ENCODE measurements at places on chromosomes 7 and 10. TPM values are rescaled to one million over a fixed set of nuclear protein-coding genes. Genes with fewer than 3 reads are reported as not detected.

DNA sequence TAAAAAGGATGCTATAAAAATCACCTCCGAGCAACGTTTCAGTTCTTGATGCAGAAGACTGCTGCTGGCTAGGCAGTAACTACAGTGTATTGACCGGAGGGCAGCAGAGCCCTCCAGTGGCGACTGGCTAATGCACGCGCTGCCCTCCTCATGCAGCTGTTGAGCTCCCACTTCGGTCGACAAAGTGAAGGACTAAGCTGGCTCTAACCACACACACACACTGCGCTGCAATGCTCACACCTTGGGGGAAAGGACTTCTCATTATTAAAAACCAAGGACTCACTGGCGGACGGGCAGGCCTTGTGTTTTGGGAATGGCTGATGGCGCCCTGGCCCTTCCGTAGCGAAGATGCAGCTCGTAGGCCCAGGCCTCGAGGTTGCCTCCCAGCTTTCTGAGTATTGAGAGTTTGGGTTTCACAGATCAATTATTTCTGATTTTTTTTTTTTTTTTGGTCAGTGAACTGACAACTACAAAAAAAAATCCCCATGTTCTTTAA, 120.9 kb upstream of the DIP2C start:
- DNase-seq = no peak

GRCh38 chr10:98272245-98272644, 4.3 kb upstream of the LOXL4 start:
- no peak for DNase-seq

DNA sequence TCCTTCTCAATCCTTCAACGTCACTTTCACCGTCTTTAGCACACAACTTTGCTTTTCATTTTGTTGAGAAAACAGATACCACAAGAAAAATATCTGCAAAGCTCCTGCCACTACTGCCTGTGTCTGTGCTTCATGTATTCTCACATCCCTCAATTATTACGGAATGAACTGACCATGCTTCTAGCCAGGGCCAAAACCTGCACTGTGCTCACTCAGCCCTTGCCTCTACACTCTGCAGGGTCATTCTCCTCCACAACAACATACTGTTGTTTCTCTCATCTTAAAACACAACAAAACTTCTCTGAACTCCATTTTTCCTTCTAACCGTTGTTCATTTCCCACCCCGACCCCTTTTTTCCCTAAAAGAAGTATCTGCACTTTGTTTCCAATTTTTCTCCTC, 29.5 kb downstream of the BMPR1A start:
- DNase-seq = no peak

DNA sequence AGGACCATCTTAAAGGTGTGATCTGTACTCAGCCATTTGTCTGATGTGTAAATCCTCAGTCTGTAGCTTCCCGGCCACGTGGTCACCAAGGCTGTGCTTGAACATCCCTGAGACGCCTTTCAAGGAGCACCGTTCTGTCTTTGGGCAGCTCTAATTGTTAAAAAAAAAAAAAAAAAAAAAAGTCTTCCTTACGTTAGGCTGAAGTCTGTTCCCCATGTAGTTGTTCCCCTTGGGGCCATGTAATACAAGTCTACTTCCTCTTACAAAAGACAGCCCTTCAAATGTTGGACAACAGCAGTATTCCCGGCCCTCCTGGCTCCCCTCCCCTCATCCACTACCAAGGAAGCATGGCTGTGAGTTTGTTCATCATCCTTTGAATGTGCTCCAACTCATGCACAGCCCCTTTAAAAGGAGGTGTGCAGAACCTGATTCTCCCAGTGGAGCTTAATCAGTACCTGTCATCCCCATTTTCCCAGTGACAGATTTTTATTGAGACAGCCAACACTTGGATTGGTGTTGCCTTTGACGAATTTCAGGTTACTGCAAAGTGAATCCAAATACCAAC, 392.2 kb upstream of the GALNT17 start:
- DNase-seq = no peak

DNA sequence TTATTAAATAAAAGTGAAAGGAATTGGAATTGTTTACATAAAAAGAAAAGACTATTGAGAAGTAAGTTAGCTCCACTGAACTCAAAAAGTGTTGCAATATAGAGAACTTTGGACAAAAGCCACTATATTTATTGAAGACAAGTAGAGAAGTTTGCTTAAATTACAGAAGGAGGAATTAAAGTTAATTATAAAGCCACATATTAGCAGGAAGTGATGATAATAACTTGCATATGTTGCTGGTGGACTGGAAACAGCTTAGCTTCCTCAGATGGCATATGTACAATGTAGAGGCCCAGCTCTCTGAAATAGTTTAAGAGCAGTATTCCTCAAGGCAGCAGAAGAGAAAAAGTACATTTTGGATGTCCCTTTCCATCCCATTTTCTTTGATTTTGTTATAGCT, 400.7 kb downstream of the GATA3 start:
- DNase-seq = no peak

DNA sequence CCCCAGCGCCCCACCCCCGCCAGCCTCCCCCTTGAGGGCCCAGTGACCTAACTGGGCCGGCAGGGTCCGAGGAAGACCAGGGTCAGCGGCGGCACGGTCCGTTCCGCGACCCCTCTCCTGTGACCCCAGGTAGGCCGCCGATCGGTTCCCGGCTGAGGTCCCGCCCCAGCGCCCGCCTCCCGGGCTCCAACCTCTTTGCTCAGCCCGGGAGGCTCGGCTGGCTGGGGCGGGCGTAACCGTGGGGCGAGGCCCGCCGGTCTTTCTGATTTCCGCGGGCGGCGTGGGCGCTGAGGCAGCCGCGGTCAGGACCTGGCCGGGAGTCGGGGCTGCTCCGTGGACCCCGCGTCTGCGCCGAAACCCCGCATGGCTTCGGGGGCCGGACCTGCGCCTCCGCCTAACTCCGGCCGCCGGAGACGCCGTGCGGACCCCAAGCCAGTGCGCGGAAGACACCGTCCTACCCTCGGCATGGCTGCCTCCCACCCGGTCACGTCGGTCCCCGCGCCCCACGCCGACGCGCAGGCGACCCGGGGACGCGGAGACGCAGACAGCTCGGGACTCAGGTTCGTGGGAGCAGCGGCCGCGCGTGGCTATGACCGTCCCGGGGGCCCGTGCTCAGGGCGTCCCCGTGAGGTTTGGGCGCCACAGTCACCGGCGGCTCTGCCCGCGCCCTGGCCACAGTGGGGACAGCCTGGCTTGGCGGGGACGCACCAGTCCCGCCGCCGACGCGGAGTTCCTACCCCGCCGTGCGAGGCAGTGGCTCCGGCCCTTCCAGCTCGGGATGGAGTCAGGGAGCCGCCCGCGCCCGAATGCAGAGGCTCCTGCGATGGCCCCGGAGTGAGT, 1.0 kb upstream of the VENTX start:
- no peak for DNase-seq

GRCh38 chr10:68562661-68563570, 2.8 kb downstream of the TET1 start:
- DNase-seq = no peak

DNA sequence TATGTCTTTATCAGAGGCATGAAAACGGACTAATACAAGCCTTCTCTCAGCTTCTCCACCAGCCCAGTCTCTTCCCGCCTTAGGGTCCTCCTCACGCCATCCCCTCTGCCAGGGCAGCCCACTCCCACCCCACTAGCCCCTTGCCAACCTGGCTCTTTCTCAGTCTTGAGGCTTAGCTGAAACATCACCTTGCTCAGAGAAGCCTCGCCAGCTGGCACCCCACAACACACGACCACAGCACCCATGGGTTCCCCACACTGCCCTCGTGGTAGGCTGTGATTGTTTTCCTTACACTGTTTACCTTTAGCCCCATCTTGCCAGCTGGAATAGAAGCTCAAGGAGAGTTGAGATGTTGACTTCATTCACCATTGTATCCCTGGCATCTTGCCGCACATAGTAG, 44.4 kb downstream of the GPAM start:
- DNase-seq = no peak

DNA sequence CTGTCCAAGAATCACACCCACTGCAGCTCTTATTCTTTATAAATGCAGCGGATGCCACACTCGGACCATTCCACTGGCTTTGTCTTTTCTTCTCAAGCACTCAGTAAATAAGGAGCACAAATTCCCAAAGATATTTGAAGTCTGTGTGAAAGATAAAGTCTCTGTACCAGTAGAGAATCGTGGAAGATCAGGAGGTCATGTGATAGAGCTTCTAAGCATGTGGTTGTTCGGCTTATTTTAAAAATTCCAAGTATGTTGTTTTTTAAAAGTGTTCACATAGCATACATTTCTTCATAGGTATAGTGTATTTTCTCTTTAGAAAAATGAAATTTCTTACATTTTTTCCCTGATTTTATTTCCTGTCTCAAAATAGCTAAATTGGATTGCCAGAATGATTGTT, 75.8 kb downstream of the NOC3L start:
- no peak for DNase-seq

- peak; percentile 73 for DNase-seq
Observed at GRCh38 chr7:37425498-37425897, 23.2 kb downstream of the ELMO1 start.

DNA sequence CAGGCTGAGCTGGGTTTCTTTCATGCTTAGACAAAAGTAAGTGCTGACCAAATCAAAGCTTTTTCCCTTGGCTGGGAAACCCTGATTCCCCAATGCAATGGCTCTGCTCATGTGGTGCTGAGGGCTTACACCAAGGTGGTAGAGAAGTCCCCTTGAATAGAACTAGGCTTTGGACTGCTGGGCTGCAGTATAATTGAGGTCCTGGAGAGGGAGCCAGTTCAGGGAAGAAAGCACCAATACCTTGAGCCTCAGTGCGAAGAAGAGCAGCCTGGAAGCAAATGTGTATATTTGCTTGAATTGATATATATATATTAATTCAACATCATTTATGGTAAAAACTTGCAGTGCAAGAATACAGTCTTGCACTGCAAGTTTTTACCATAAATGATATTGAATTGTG, 391.1 kb downstream of the RPS24 start:
- DNase-seq = no peak

The VPS37D gene
- polyA plus RNA-seq = not detected

The RADIL gene
- not detected for polyA plus RNA-seq

- DNase-seq = no peak
Observed at GRCh38 chr7:17181482-17181881, 117.0 kb upstream of the AHR start.

The DNAJC30 gene
- polyA plus RNA-seq = 3.2 TPM

DNA sequence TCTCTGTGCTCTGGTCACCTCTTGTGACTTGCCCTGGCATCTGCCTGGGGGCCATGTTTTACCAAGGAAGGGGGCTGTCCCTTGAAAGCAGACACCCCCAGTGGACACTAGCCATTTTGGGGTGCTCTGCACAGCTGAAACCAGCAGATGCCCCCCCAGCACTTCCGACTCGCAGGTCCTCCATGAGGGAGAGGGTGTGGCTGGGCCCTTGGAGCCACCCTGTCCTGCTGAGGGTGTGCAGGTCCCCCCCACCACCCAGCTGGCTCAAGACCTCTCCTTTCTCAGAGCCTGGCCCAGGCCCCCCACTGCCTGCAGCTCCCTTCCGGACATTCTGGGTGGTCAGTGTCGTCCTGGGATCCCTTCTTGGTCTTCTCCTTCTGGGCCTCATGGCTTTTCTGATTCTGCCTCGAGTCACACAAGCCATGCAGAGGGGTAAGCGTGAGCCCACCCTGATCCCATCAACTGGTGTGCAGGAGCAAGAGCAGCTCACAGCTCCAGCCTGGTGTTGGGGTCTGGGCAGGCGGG, 12.3 kb downstream of the SCART1 start:
- DNase-seq = no peak
